Renal cortical epithelial cell (primary cell): ENCODE measurements at places on chromosomes 11 and 22.

- DNase-seq, result no peak
Measured at GRCh38 chr22:43637275-43638260, 174.5 kb downstream of the EFCAB6 start.

- peak; percentile 49 for DNase-seq
Measured at GRCh38 chr11:24391167-24391566, 105.7 kb upstream of the LUZP2 start.

GRCh38 chr11:104163100-104164027, 583 bp downstream of the PDGFD start:
- DNase-seq, result peak; percentile 13

GRCh38 chr11:13970986-13971385, 8.5 kb downstream of the SPON1 start:
- peak; percentile 57 for DNase-seq

- no peak for DNase-seq
Measured at GRCh38 chr11:70570693-70571395, 172.5 kb downstream of the CTTN start.

GRCh38 chr11:77821349-77821851, 456 bp downstream of the AAMDC start:
- peak; percentile 29 for DNase-seq
